Cardiac septum (tissue), 1 donor: ENCODE measurements at places on chromosomes 6 and 20.

DNA sequence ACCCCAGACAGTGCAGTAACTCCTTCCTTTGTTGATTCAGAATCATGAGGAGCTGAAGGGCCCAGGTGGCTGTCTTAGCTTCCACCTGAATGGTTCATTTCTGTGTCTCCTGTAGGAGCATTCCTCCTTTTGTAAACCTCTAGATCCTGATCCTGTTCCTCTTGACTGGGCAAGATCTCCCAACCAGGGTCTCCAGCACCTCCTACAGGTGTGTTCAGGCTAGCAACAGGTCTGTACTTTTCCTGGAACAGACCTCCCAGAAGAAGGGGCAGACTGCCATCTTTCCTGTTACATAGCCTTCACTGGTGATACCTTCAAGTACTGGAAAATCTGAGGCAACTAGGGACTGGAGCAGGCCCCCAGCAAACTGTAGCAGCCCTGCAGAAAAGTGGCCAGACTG, 35.2 kb downstream of the HLA-B start:
- no peak for DNase-seq

- peak; percentile 92 for DNase-seq
Measured at GRCh38 chr6:19836799-19837510, at the start of gene ID4. ID4 (plus strand) TSS chr6:19837370; CDS start chr6:19837755, 385 bp downstream.

DNA sequence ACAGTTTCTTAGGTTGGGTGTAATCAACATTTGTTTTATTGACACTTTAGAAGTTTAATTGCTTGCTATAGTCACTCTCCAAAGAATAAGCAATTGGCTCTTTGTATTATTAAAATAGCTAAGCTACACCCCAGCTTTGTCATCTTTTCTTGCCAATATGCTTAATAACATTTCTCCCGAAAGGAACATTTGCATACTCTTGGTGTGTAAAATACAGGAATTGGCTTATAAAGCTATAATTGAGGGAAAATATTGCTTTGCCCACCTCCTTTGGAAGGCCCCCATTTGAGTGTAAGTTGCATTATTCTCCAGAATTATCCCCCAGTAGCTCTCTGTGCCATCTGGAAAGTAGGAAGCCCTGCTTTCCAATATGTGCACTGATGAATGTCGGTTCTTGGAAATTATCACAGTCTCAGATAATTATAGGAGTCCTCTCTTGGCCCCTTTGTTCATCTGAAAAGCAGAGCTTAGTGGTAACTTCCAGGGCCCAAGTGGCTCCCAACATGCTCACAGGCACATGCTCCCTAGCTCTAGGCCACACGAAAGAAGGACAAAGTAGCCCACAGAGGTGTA, 92.4 kb upstream of the B3GAT2 start:
- no peak for DNase-seq

DNA sequence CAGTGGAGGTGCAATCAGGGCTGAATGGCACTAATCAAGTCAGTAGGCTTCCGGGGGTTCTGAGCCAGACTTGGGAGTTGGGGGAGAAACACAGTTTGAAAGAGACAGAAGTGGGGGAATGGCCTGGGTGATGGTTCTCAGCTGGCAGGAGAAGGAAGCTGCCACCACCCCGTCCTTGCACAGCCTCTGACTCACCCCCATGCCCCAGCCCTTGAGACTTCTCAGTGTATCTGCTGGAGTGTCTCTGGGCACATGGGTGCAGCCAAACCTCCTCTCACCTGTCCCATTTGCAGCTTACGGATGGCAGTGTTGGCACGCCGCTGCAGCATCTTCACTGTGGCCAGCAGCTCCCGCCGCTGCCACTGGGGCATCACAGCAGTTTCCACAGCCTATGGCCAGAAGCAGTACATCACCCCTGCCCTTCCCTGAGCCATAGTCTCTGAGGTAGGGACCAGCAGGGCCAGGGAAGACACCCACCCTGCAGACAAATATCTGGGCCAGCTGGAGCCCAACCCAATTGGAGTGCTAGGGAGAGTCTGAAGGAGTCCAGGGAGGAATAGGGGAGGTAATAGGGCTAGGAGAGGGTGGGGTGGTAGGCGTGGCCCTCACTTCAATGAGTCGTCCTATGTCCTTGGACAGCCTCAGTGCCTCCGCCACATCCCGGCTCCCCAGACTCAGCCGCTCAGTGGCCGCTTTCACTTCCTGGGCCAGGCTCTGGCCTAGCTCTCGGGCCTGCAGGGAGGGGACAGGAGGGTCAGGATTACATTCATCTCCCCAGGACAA, 11.2 kb downstream of the AARS2 start:
- DNase-seq, result no peak

GRCh38 chr6:4071330-4071729, 7.6 kb downstream of the FAM217A start:
- no peak for DNase-seq

- no peak for DNase-seq
Measured at GRCh38 chr6:26019261-26019830, 56.7 kb downstream of the TRIM38 start.

- DNase-seq, result no peak
Measured at GRCh38 chr6:5958921-5959320, 47.8 kb downstream of the NRN1 start.

GRCh38 chr6:166293731-166294584, 14.2 kb downstream of the PRR18 start:
- no peak for DNase-seq

GRCh38 chr6:121434037-121434770, 1.2 kb upstream of the GJA1 start:
- DNase-seq, result no peak

GRCh38 chr6:12608016-12608860, 108.3 kb upstream of the PHACTR1 start:
- no peak for DNase-seq

- DNase-seq, result no peak
Measured at GRCh38 chr20:9367328-9367727, 147.1 kb upstream of the LAMP5 start.

DNA sequence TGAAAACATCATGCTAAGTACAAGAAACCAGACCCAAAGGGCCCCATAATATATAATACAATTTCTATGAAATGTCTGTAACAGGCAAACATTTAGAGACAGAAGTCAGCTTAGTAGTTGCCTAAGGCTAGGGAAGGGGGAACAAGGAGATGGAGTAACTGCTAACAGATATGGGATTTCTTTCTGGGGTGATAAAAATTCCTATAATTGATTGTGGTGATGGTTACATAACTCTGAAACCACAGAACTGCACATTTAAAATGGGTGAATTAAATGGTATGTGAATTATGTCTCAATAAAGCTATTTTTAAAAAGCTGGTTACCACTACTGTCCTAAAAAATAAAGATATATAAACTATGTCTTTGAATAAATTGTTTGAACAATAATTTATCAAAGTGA, 3.2 kb downstream of the CEP162 start:
- DNase-seq, result no peak

GRCh38 chr6:16800341-16800740, 39.1 kb upstream of the ATXN1 start:
- DNase-seq, result no peak

DNA sequence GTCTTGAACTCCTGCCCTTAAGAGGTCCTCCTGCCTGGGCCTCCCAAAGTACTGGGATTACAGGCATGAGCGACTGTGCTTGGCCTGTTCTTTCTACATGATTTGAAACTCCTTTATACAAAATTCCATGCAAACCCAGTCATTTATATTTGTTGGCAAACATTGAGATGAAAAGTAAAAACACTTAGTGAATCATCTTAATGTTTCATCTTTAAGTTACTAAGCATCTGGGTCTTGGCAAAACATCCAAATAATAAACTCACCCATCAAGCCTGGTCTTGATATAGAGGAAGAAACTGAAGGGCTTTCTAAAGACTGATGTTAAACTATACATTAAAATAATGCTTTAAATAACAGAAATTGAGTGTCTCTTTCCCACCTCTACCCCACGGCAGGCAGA, 95.1 kb downstream of the FUT9 start:
- DNase-seq, result no peak

DNA sequence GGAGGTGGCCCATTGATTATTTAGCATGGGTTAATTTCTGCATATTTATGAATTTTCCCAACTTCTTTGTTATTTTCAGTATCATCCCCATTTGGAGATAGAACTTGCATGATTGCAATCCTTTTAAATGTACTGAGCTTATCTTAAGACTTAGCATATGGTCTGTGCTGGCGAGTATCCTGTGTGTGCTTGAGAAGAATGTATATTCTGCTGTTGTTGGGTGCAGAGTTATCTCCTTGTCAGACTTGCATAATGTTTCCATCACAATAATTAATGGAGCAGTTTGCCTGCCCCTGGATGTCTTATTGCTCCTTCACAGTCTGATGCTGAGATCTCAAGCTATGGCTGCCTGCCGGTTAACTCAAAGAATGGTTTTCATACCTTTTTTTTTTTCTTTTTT, 112.6 kb downstream of the CDYL start:
- DNase-seq, result no peak

DNA sequence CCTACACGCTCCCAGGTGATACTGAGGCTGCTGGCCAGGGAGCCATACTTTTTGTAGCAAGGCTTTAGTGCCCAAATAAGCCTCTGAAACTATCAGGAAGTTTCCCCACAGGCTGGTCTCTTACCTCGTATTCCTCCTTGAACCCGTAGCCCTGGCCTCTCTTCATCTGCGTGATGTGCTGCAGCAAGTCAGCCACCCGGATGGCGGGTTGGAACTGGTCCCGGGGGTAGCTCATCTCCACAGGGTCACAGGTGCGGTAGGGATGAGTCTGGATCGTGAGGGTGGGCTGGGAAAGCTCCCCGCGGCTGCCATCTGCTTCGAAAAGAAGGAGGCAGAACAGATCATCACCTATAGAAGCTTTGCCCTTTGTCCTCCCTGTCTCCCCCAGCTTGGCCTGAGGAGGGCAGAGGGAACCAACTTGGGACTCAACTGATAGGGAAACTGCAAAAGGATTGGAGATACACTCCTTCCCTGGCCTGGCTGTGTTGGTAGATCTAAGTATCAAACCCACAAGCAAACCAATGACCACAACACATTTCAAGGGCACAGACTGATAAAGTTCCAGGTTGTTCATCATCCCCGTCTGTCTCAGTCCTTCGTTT, 543.2 kb upstream of the CHD6 start:
- no peak for DNase-seq

DNA sequence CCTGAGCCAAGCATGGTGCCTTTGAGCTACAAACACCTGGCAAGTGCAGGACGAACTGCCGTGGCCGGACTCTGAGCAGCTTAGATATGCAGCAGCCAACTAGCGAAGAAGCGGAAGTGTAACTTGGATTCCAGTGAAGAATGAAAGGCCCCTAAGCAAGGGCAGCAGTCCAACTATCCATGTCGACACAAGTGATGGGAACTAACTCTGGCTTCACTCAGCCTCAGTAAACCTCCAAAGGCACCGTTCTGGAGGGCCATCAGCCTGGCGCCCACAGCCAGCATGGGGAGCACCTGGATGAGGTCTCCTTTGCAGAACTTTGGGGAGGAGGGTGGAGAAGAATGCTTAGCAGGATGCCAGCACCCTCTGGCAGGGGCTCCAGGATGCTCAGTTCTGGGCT, 78.4 kb upstream of the MLN start:
- DNase-seq, result no peak
